Cardiac muscle cell (in vitro differentiated cells and primary cell): ENCODE measurements at places on chromosomes 12 and 14. TPM values are rescaled to one million over a fixed set of nuclear protein-coding genes. Genes with fewer than 3 reads are reported as not detected.
A peak's percentile ranks its signal among the peaks of the same experiment; 100 is the strongest.

DNA sequence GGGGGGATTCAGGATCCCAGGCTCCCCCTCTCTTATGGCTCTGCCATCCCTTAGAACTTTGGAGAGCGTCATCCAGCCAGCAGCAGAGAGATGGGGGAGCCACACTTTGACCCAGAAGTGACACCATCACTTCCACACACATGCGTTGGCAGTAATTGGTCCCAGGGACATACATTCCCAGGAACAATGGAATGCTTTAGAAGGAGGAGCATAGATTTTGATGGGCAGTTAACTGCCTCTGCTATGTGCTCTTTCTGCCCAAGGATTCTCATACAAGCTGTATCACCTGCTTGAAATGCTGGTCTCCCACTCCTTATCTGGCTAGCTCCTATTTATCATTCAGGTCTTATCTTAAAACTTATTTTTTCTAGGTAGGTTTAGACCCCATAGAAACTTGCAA, 109.0 kb upstream of the RPH3A start:
- no peaks in the 10 kb centered on the region for H3K4me1 ChIP-seq
- no peaks in the 10 kb centered on the region for H3K27me3 ChIP-seq
- H3K4me3 ChIP-seq = no peak overlapping the region
- no peak overlapping the region for H3K27ac ChIP-seq
- DNase-seq = no peak
- no peaks in the 10 kb centered on the region for H3K36me3 ChIP-seq

DNA sequence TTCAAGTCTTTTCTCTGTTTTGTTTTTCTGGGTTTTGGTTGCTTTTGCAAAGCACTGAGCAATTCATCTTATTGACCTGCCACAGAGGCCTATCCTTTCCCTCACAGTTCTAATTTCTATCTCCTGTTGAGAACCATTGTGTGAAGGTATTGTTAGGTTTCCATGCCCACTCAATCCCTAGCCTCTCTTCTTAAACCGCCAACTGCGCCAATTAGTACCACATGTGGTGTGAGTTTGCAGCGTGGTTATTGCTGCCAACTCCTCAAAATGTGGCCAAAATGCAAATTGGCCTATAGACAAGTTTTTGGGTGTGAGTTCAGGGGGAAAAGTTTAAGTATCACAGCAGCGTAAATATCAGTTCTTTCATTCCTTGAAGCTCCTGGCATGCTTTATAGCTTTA, 232.6 kb downstream of the FLRT2 start:
- H3K36me3 ChIP-seq = no peaks in the 10 kb centered on the region
- no peaks in the 10 kb centered on the region for H3K27me3 ChIP-seq
- H3K27ac ChIP-seq = no peak overlapping the region
- no peak for DNase-seq
- no peak overlapping the region for H3K4me3 ChIP-seq

DNA sequence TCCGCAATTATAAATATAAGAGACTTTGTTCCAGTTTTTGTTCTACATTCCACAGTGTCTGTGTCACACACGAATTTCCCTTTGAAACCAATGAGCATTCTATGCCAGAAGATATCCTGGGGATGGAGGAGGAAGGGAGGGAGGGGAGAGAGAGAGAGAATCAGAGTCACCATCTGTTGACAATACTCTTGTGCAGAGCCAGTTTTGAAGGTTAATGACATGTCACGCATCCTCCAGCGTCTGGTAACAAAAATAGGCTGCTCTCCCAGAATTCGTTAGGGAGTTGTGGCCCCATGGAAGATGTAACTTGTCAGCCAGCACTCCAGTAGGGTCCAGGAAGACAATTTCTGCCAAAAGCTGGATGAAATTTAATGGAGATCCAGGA, 213.5 kb upstream of the KRR1 start:
- no peaks in the 10 kb centered on the region for H3K27me3 ChIP-seq
- peaks cover 34% of the 10 kb centered on the region for H3K4me1 ChIP-seq
- peak overlapping the region; percentile 3 for H3K27ac ChIP-seq

GRCh38 chr12:67651132-67651695, 2.7 kb downstream of the DYRK2 start:
- H3K27ac ChIP-seq = peak overlapping the region; percentile 97
- H3K36me3 ChIP-seq = peaks cover 3% of the 10 kb centered on the region
- H3K4me1 ChIP-seq = peaks cover 43% of the 10 kb centered on the region
- H3K4me3 ChIP-seq = peak overlapping the region; percentile 61
- no peaks in the 10 kb centered on the region for H3K27me3 ChIP-seq

- H3K4me3 ChIP-seq = no peak overlapping the region
- no peak for DNase-seq
- H3K4me1 ChIP-seq = peaks cover 11% of the 10 kb centered on the region
- no peak overlapping the region for H3K27ac ChIP-seq
- no peaks in the 10 kb centered on the region for H3K36me3 ChIP-seq
Observed at GRCh38 chr14:89243286-89243685, 173.7 kb downstream of the FOXN3 start.

- H3K27ac ChIP-seq = no peak overlapping the region
- no peak for DNase-seq
- H3K36me3 ChIP-seq = no peaks in the 10 kb centered on the region
- no peaks in the 10 kb centered on the region for H3K27me3 ChIP-seq
- peaks cover 6% of the 10 kb centered on the region for H3K4me1 ChIP-seq
Observed at GRCh38 chr14:22890416-22890815, 7.4 kb downstream of the REM2 start.

DNA sequence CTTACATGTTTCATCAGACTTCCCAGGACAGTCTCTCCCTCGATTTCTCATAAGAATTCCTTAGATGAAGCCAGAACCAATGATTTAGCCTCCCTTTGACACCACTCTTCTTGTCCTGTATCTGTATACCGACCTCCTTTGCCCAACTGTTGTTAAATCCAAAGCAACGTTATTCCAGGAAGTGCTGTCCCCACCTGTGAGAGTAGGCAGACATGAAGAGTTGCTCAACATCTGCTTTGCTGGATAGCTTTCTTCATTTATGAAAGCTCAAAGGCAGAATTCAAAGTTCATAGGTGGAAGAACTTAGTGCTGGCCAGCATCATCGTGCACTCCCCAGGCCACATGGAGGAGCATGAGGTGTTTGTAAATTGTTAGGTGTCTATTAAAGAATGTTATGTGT, 55.6 kb downstream of the GTF2A1 start:
- H3K36me3 ChIP-seq = no peaks in the 10 kb centered on the region
- no peaks in the 10 kb centered on the region for H3K27me3 ChIP-seq
- H3K4me1 ChIP-seq = peaks cover 3% of the 10 kb centered on the region
- H3K27ac ChIP-seq = no peak overlapping the region
- H3K4me3 ChIP-seq = no peak overlapping the region

- no peak overlapping the region for H3K4me3 ChIP-seq
- H3K36me3 ChIP-seq = peaks cover 12% of the 10 kb centered on the region
- no peaks in the 10 kb centered on the region for H3K27me3 ChIP-seq
- H3K4me1 ChIP-seq = no peaks in the 10 kb centered on the region
Observed at GRCh38 chr14:101881426-101881825, 82.9 kb upstream of the DYNC1H1 start.

DNA sequence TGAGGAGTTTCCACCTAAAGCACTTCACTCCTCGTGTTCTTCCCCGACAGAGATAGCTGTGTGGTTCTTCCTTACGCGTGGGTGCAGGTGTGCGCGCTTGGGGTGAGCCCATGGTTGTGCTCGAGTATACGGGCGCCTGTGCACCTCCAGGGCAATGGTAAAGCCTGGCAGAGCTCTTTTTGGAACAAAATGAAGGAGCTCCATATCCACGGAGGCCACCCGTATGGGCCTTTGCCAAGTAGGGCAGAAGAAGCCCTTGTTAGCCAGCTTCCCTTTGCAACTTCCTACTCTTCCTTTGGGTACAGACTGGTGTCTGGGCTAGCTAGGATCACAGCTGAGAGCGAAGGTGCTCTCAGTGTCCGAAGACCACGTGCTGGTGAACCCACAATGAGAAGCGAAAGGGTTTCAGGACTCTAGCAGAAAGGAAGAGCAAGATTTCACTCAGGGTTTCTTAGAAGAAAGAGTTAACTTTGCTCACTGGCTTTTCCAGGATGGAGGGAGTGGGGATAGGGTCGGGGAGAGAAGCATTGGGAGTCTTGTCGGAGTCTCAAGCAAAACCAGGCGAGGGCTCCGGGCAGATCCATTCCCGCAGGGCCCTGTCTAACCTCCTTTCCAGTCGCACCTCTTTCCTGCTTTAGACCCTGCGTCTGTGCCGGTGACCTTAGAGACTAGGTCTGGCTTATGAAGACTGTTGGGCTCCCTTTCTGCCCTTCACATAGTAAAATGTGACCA, 960 bp upstream of the LRFN5 start:
- peak overlapping the region; percentile 80 for H3K4me3 ChIP-seq
- no peak overlapping the region for H3K27ac ChIP-seq
- H3K36me3 ChIP-seq = no peaks in the 10 kb centered on the region
- peak; percentile 72 for DNase-seq
- H3K27me3 ChIP-seq = peaks cover 40% of the 10 kb centered on the region

DNA sequence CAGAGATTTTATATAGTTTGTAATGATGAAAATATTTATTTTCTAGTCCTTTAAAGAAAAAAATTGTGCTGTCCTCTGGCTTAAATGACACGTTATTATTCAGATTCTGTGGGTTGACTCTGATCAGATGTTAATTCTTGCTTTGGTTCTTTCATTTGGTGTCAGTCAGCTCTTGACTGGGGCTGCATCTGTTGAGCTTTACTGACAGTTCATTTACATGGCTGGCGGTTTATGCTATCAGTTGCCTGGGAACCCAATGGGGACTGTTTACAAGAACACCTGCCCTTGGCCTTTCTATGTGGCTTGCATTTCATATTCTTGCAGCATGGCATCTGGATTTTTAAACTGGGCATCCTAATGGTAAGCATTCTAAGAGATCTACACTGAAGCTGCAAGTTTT, 667.1 kb upstream of the FBXO33 start:
- H3K4me3 ChIP-seq = no peak overlapping the region
- H3K4me1 ChIP-seq = no peaks in the 10 kb centered on the region
- no peak overlapping the region for H3K27ac ChIP-seq
- no peaks in the 10 kb centered on the region for H3K36me3 ChIP-seq

DNA sequence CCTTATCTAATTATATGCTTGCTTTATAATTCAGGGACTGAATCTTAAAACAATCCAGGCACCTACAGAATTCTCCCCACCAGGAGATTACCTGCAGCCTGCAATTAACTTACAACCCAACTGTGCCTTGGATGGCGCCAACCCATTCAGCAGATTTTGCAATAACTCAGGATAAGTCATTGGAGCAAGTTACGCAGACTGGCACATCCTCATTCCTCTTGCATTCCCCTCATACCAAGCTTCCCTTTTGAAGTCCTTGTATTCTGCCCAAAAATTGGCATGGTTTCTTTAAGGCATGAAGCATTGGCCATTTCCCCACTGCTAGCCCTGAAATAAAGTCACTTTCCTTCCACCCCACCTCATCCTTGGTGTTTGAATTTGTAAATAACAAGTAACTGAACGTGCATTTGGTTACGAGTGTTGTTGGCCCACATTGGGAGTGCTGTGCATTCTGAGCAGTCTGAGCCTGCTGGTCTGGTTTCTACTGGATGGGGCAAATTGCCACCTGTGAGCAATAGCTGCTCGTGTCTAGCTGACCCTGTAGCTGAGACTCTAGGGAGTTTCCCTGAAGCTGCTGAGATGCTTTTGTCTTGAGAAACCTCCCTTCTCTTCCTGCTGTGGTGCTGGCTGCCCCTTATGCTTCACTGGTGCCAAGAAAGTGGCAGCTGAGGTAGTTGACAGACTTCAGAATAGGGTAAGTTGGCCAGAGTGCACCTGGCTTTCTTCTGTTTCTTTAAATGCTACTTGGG, 99.2 kb upstream of the SCAF11 start:
- no peak for DNase-seq
- H3K36me3 ChIP-seq = no peaks in the 10 kb centered on the region
- H3K4me1 ChIP-seq = no peaks in the 10 kb centered on the region
- H3K4me3 ChIP-seq = no peak overlapping the region
- H3K27me3 ChIP-seq = no peaks in the 10 kb centered on the region

DNA sequence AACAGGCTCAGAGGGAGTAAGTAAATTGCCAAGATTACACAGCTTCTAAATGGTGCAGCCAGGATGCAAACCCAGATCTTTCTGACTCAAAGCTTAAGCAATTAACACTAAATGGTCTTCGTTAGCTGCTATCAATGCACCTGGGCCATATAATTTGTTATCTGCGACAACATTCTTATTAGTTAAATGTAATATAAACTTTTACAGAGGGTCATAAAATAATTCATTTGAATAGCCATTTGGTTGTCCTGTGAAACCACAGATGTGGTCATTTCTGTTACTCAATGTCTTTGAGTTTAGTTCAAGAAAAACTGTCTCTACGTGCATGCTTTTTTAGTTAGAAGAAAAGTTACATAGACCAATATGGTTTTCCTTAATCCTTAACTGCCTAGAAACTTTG, 22.1 kb upstream of the NAP1L1 start:
- no peaks in the 10 kb centered on the region for H3K36me3 ChIP-seq
- H3K27ac ChIP-seq = no peak overlapping the region
- no peaks in the 10 kb centered on the region for H3K27me3 ChIP-seq
- H3K4me1 ChIP-seq = peaks cover 4% of the 10 kb centered on the region
- no peak for DNase-seq
- H3K4me3 ChIP-seq = no peak overlapping the region

DNA sequence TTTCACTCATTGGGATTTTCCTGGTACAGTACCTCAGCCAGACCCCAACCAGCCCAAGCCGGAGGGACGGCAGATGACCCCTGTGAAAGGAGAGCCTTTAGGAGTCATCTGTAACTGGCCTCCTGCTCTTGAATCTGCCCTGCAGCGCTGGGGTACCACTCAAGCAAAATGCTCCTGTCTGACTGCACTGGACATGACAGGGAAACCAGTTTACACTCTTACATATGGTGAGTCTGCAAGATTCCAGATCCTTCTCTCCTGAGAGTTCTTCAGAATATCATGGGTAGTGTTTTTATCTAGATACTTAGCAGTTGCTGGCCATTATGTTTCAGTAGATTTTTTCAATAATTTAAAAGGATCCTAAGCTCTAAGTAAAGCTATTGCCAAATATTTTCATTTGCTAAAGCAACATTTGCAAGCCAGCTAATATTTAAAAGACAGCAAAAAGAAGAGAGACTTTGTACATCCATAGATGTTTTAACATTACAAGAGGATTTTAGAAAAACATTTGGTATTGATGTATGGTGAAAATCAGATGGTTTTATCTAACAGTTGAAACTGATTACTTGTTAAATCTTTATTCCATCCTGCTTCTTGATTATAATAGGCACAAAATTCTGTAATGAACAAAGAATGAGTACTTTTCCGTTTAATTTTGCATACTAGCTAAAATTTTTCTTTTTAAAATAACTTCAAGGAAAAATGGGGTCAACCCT, 85.1 kb upstream of the ATF1 start:
- peaks cover 56% of the 10 kb centered on the region for H3K36me3 ChIP-seq
- H3K4me1 ChIP-seq = no peaks in the 10 kb centered on the region
- H3K27me3 ChIP-seq = no peaks in the 10 kb centered on the region
- H3K4me3 ChIP-seq = no peak overlapping the region
- H3K27ac ChIP-seq = peak overlapping the region; percentile 46

JDP2 gene
- total RNA-seq = 15.2 and 22.0 TPM in 2 replicates

PTPN21 gene
- total RNA-seq = 14.7 and 16.7 TPM in 2 replicates

VSX2 gene
- total RNA-seq = not detected in 2 replicates

RNF212B gene
- total RNA-seq = not detected in 2 replicates

TSPAN19 gene
- 0.06 and 0.74 TPM in 2 replicates for total RNA-seq

RAB3IP gene
- 54.2 and 81.4 TPM in 2 replicates for total RNA-seq

TGM1 gene
- total RNA-seq = 0.35 and 1.7 TPM in 2 replicates

PIANP gene
- 0.36 and 5.5 TPM in 2 replicates for total RNA-seq

CLEC4E gene
- not detected in 2 replicates for total RNA-seq

ITPR2 gene
- 1.6 and 4.8 TPM in 2 replicates for total RNA-seq

KRT77 gene
- total RNA-seq = not detected in 2 replicates

SERPINA12 gene
- total RNA-seq = not detected in 2 replicates
